Stimulated activated naive CD8-positive, alpha-beta T cell treated with anti-CD3 and anti-CD28 coated beads, Interleukin-15, amount 100 ng/mL, for 72 hours (primary cell): ENCODE measurements at places on chromosomes 4 and X.

GRCh38 chr4:137387924-137388323 is 144.4 kb downstream of the PCDH18 start:
- no peak for DNase-seq

DNA sequence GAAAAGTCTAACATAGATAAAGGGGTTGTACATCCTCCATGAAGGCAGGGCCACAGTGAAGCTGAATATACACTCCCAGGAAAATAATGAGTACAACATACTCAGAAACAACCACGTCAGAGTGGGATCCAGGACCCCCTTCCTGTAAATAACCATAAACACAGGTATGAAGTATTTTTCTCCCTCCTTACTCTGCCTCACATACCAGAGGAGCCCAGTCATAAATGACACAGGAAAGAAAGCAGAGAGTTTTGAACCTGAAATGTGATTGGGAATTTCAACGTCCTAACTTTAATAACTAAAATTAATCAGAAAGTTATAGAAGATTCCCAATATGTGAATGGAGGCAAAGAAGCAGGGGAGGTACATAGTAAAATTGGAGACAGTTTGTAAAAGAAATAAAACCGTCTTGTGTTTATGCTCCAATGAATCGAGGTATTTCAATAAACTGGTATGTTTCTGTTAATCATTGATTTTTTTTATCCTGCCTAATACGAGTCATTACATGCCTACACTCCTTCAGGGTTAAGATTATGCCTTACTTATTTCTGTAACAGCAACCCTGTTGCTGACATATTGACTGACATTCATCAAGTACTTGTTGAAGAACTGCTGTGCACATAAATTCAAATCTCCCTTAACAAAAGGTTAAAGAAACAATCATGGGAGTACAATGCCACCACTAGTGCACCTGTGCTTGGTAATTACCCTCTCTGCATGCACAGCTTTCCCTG is 431.3 kb downstream of the KCNIP4 start:
- no peak for DNase-seq

- no peak for DNase-seq
These were observed 68.7 kb downstream of the DHX15 start for GRCh38 chr4:24515698-24516097.

DNA sequence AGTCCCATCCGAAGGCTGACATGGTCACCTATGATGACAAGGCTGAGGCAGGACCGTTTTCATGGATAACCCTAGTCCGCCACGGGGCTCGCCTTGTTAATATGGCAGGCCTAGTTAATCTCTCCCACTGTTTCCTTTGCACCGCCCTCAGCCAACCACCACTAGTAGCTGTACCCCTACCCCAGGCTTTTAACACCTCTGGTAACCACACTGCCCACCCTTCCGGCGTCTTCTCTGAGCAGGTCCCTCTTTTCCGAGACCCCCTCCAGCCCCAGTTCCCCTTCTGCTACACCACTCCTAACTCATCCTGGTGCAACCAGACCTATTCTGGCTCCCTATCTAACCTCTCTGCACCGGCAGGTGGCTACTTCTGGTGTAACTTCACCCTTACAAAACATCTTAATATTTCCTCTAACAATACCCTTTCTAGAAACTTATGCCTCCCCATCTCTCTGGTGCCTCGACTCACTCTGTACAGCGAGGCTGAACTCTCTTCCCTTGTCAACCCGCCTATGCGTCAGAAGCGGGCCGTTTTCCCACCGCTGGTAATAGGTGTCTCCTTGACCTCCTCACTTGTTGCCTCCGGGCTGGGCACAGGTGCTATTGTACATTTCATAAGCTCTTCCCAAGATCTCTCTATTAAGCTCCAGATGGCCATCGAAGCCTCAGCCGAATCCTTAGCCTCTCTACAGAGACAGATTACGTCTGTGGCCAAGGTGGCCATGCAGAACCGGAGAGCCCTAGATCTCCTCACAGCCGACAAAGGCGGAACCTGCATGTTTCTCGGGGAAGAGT is 964.4 kb downstream of the RPA4 start:
- no peak for DNase-seq

DNA sequence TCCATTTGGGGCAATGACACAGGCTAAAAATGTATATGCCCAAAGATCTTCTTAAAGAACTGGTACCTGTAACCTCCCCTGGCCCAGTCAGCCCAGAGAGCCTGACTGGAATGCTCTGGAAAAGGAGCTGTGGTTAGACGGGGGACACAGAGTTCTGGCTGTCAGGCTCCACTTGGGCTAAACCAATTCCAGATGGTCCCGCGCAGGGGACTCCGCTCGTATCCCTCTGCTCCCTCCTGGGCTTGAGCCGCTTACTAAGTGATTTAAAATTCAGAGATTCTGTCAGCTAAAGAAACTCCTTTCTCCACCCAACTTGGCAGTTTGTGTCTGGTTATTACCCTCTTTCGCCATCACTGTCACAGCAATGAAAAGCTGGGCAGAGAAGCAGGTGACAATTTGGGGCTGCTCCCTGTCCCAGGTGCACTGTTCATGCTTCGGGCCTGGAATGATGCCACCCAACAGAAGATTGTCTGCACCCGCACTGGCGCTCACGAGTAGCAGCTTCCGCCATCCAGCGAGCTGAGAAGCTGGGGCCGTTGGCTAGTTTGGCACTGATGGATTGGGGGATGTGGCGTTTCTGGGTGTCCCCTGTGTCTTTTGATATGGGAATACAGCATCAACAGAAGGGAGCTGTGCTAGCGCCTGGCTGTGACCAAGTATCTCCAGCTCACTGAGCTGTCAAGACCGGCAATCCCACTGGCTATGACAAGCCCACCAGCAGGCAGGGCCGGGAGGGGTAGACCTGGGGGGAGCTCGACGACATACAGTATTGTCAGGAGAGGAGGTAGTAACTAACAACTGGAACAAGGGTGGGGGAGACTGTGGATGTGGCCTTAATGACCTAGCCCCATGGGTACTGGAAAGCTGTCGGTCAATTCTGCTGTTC is 6.7 kb upstream of the IRAK1 start:
- no peak for DNase-seq

DNA sequence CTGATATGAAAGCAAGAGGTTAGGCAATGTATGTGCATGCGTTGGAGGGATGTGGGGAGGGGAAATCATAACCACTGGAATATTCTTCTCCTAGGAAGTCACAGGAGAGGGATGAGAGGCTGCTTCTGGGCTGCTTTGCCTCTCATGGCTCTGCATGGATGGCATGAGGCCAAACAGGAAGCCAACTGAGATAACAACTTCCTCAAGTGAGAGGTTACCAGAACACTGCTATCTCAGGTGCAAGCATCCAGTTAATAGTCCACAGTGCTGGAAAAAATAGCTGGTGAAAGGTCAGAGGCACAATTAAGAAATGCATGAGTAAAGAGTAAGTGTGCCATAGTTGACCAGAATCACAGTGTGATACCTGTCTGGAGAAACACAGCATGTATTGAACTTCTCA is 113.3 kb downstream of the ELOVL6 start:
- no peak for DNase-seq

DNA sequence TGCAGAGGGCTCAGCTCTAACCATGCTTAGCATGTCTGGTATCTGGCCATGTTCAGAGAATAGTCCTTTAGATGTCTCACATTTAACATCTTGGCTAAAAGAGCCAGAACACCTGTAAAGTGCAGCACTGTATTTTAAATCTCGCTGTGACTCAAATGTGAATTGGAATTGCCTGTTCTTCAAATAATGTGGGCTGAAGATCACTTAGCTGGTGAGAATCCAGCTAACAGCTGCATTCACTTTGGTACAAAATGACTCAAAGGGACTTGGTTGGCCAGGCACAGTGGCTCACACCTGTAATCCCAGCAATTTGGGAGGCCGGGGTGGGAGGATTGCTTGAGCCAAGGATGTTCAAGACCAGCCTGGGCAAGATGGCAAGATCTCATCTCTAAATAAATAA is 63.5 kb upstream of the PLAC8 start:
- no peak for DNase-seq

GRCh38 chrX:26908218-26908617 is 554.9 kb downstream of the PPP4R3C start:
- no peak for DNase-seq

GRCh38 chr4:16126714-16127113 is 42.9 kb upstream of the PROM1 start:
- no peak for DNase-seq

- DNase-seq = no peak
These were observed 37.1 kb upstream of the HERC6 start for GRCh38 chr4:88341227-88342192.

GRCh38 chrX:129576539-129576938 is 36.5 kb downstream of the OCRL start:
- no peak for DNase-seq

GRCh38 chrX:9865804-9866472 is 79.7 kb downstream of the SHROOM2 start:
- DNase-seq = no peak

GRCh38 chrX:46310815-46311497 is 234.3 kb downstream of the ZNF674 start:
- DNase-seq = no peak

GRCh38 chrX:154074199-154074598 is 23.3 kb downstream of the MECP2 start:
- DNase-seq = no peak
